ENCODE measurements at places on chromosomes 12 and 14.

DNA sequence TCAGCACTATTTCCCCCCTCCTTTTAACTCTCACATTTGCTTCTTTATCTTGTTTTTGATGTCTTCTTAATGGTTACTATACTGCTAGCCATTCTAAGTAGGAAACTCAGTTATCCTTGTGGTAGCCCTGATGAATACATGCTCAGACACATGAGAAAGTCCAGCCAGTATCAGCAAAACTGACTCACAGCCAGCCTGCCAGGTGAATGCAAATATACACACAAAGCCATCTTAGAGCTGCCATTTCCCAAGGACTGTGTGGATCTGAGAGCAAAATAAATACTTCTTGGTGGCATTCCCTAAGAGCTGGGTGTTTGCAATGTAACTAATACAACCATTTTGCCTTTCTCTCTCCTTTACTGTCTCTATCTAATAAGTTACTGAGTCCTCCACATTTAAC lies 455.2 kb downstream of the CCER1 start:
- no peak for DNase-seq

GRCh38 chr12:108046650-108047049 lies 82.4 kb upstream of the WSCD2 start:
- no peak for DNase-seq

DNA sequence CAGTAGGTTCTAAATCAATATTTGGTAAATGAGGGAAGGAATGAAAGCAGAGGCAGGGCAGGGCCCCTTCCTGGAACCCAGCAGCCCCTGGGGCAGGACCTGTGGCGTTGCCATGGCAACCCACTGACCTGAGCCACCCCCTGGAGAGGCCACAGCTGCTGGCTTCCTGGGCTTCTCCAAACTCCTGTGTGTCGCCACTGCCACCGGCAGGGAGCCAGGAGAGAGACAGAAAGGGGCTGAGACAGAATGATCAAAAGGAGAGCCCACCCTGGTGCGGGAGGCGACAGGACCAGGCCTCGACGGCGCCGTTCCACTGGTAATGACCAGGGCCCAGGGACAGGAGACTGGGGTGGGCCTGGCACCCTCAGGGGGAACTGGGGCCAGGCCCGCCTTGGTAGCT lies 18.2 kb downstream of the RFX4 start:
- DNase-seq, result no peak

DNA sequence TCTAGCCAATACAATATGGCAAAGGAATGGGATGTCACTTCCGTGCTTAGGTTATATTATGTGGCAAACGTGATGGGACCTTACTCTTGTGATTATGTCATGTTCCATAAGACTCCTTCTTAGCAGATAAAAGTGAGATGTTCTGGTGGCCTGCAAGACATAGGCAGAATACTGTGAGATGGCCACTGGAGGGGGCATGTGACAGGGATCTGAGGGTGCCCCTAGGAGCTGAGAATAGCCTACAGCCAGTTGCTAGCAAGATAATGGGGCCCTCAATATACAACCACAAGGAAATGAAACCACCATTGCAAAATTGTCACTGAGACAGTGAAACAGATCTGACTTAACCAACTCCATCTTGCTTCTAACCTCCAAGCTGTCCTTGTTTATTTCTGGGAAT lies 151.4 kb upstream of the SSTR1 start:
- DNase-seq, result no peak

DNA sequence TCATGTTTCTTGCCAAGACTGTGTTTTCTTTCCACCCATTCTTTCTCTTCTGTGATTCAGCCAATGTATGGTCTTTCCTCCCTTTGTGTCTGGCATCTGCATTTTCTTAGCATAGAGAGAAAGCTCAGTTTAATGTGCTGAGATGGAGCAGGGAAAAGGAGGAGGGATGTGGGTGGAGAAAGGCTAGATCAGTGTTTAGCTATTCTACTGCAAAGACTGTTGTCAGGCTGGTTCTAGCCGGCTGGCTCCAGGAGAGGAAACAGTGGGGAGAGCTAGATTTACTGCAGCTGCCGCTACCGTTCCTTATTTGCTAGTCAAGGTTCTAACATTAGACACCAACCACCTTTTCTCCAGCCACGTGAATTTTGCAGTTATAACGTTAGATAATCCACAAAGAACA lies 5.2 kb upstream of the RIMKLB start:
- DNase-seq, result no peak

DNA sequence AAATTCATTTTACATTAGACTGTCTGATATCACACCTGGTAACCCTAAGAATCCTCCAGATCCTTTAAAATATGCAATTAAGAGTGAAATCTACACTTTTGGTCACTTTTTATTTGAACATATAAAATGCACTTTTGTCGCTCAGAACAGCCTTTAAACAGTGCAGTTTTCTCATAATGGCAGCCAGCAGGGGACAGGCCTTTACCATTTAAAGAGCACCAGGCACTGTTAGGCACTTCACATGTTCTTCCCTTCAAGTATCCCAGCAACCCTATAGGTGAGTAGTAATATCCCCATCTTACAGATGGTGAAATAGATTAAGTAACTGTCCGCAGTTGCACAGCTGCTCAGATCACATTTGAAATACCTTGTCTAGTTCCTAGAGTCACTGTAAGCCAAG lies 11.3 kb upstream of the SAMD4A start:
- no peak for DNase-seq

GRCh38 chr12:8675591-8676036 lies 13.0 kb upstream of the MFAP5 start:
- DNase-seq, result no peak

DNA sequence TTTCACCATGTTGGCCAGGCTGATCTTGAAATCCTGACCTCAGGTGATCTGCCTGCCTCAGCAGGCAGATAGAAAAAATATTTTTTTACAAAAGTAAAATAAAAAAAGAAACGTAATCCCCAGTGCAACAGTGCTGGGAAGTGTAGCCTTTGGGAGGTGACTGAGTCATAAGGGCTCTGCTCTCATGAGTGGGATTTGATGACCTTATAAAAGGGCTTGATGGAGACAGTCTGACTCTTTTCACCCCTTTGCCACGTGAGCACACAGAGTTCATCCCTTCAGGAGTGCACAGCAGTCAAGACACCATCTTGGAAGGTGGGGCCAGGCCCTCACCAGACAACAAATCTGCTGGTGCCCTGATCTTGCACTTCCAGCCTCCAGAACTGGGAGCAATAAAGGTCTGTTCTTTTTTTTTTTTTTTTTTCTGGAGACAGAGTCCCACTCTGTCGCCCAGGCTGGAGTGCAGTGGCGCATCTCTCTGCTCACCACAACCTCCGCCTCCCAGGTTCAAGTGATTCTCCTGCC lies 24.7 kb upstream of the DYNC1H1 start:
- DNase-seq, result no peak

DNA sequence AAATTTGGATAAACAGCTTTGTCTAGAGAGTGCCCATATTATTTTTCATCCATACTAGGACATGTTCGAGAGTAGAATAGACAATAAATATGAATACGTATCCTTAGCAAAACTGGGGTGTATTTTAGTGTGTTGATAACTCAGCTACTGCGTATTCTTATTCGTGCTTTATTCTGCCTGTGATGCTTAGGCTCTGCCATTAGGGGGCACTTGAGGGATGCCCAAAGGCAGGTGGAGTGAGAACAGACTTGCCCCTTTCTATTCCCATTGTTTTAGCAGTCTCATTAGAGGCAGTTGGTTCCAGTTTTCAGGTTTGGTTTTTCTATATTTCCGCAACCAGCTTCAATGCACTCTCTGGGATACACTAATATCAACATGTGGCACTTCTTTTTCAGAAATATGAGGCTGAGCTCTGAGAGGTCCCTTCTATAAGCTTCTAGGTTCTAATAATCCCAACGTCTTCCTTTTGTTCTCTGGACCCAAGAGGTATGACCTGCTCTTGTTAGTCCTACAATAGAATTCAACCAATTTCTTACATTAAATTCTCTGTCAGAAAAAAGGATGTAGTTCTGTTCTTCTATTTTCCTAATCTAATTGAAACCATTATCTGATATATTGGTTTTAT lies 985.7 kb upstream of the FBXO33 start:
- DNase-seq, result no peak

DNA sequence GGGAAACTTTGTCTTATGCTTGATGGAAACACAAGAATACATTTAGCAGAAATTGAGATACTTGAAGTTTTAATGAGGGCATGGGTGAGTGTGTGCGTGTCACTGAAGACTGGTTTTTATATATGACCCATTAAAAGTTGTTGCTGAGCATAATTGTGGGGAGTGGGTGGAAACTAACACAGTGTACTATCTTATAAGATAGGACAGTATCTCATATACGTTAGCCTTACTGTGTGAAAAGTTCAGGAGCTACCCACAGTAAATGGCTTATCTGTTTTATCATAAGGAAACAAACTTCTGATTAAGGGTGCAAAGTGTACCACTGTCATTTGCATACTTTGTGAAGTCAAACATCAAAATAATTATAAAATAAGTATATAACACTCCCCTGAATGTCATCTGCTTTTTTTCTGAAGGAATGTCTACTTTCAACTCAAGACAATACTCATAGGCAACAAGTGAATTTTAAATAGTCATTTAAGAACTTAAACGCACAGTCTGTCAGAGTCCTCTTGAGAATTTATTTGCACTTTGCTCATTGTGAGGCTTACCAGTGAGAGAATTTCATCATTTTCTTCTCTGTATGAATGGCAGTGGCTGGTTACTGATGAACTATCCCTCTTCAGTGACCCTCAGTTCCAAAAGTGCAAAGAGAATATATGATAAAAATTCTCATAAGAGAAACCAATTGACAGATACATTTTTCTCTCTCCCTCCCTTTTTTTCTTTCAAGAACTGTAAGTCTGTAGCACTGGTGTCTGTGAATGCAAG lies 4.2 kb downstream of the PDE3A start:
- DNase-seq, result no peak

DNA sequence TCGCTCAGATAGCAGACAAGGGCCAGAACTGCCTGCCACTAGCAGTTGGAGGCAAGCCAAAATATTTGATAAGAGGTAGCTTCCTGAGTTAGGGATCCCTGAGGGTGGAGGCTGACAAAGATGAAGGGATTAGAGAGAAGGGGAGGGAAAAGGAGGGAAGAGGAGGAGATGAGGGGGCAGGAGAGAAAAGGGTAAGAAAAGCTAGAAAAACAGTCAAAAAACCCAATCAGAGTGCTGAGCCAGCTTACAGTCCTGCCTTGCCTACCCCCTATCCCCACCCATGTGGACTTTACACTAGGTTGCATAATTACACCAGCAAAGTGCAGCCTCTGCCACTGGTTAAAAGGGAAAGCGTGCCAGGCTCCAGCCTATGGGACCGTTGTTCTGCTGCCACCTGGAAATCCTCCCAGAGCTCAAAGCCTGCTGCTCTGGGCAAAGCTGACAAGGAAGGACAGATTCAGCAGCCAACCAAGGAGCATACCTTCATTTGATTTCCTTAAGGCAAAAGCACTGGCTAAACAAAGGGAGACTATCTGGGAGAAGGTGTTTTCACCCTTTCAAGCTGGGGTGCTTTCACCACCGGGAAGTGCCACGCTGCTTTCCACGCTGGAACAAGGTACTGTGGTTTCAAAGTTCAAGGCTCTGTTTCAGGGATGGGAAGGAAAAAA lies 3.8 kb upstream of the NUMB start:
- peak; percentile 51 for DNase-seq

DNA sequence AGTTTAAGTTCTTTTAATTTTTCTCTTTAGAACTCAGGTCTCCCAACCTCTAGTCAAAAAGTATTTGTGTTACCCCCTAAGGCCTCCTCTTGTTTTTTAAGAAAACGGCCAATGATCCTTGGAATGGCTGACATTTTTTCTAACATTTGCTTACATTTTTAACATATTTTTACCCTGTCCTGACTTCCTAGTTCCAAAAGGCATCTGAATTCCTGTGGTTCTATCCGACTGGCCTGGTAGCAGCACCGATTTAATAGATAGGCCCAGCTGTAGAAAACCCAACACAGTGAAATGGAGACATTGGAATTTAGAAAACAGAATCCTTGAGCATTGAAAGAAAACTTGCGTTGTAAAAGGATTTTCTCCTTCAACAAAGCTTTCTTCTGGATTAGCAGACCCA lies 134.7 kb upstream of the GSC start:
- no peak for DNase-seq

GRCh38 chr12:107395817-107396216 lies 289.8 kb upstream of the PWP1 start:
- no peak for DNase-seq

DNA sequence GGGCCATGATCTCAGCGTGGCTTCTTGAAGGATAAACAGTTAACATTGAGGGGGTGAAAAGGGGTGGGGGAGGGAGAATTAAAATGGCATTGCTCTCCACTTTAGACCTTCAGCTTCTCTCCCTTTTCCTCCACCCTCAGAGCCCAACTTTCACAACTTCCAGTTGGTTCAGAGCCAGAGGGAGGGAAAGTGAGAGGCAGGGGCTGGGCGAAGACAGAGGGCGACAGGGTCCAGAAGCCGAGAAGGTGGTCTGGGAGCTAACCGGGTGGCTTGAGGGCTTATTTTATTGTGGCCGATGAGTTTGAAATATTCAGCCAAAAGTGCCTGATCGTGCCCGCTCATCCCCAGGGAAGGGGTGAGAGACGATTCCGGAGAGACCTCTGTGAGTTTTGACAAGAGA lies 4.1 kb downstream of the BMP4 start:
- no peak for DNase-seq

- no peak for DNase-seq
These were observed 21.8 kb downstream of the WNK1 start for GRCh38 chr12:774051-774614.
